ENCODE measurements at places on chromosomes 6 and 20.

DNA sequence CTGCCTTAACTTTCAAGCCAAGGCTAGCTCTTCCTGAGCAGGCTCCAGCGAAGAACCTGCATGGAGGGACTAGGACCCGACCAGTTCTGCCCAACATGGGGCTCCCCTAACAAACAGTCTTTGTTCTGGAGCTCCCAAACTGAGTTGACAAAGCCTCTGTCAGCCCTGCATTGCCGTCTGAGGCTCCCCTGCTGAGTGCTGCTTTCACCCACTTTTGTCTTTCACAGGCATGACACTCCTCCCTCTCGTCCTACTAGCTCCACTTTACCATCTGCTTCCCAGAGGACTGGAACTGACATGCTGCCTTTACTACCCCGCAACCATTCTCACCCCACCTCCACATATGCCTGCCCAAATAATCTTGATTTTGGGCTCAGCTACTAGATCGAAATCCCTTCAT lies 45.1 kb upstream of the B4GALT5 start:
- no peak for DNase-seq

- no peak for DNase-seq
Observed at GRCh38 chr6:68642977-68643376, 7.9 kb downstream of the ADGRB3 start.

DNA sequence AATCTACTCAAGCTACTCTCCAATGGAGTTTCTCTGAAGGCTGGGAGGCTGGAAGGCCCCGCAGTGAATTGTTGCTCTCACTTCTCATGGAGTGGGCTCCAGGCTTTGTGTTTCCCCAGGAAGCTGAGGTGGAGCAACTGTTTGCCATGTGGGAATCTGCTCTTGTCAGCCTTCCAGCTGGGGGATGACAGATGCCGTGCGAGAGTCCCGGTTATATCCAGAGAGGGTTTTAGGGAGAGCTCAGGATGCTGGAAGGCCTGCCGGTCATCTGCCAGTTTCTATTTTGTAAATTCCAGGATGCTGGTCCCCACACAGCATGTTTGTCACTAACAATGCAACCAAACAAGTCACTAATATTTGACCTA lies 98.2 kb upstream of the NAA20 start:
- no peak for DNase-seq

GRCh38 chr6:148166339-148166968 lies 176.2 kb upstream of the SASH1 start:
- no peak for DNase-seq

GRCh38 chr20:47359530-47360296 lies 3.2 kb upstream of the ZMYND8 start:
- no peak for DNase-seq

DNA sequence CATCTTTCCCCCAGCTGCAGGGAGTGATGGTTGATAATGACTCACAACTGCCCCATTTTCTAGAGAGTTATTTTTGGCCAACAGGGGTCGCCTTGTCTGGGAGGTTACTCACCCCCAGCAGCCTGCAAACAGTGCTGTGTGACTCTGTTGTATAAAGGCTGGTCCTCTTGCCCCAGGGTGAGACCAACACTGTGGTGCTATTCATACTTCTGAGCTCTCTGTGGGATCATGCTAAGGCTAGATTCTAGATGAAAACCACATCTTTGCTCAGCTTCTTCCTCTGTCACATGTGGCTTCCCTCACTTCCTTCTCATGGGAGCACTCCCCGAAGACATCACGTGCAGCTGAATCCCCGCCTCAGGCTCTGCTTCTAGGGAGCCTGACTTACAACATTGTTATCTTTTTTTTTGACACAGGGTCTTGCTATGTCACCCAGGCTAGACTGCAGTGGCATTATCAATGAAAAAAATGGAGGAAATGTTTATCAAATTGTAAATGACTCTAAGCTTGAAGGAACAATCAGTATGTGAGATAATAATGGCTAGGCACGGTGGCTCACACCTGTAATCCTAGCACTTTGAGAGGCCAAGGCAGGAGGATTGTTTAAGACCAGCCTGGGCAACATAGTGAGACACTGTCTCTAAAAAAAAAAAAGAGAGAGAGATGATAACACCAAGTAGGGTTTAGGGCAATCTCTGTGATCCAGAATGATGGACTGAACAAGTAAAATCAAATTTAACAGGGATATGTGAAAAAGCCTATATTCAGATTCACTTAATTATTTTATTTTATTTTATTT lies 55.7 kb upstream of the SLC23A2 start:
- no peak for DNase-seq

DNA sequence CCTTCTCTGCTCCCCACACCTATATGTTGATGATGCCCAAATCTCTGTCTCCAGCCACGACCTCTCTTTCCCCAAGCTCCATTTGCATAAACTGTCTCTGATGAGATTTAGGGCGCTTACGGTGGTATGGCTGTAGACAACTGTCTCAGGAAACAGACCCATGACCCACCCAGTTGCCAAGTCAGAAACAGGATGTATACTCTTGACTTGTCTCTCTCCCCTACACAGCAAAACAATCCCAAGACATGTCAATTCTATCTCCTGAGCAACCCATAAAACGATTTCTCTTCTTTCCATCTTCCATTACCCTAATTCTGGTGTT lies 13.9 kb downstream of the GNL1 start:
- no peak for DNase-seq

GRCh38 chr6:135144673-135145062 lies 36.4 kb upstream of the MYB start:
- no peak for DNase-seq

DNA sequence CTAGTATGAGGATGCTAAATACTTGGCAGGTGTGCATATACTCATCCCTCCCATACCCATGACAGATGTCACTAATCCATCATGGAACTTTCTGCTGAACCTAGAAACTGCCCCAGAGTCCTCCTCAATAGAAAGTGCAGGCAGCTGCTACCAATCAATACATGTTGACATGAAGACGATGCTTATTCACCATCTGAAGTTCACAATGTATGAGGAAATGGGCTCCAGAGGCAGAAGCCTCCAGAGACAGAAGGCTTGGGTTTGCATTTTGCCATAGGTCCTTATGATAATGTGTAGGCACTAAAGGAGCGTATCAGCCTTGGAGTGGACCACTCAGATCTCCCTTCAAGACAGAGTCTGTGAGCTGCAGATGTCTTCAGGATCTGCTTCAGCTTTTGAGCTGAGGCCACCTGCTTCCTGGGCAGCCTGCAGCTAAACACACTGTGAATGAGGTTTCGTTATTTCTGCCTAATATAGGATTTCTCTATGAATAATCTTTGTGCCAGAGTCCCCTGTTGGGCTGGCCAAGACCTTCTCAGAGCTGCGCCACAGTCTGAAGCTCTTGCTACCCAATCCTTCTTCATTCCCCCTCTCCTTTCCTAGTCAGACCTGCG lies 7.5 kb upstream of the KIAA1755 start:
- DNase-seq = no peak

GRCh38 chr20:59564171-59564570 lies 40.2 kb upstream of the PHACTR3 start:
- no peak for DNase-seq

GRCh38 chr20:21615617-21616080 lies 89.8 kb upstream of the PAX1 start:
- DNase-seq = no peak

- no peak for DNase-seq
Observed at GRCh38 chr6:144215402-144215931, 65.2 kb downstream of the STX11 start.

GRCh38 chr6:69337311-69337710 lies 459.5 kb downstream of the LMBRD1 start:
- DNase-seq = no peak

GRCh38 chr6:23418095-23418494 lies 707.9 kb upstream of the NRSN1 start:
- no peak for DNase-seq

DNA sequence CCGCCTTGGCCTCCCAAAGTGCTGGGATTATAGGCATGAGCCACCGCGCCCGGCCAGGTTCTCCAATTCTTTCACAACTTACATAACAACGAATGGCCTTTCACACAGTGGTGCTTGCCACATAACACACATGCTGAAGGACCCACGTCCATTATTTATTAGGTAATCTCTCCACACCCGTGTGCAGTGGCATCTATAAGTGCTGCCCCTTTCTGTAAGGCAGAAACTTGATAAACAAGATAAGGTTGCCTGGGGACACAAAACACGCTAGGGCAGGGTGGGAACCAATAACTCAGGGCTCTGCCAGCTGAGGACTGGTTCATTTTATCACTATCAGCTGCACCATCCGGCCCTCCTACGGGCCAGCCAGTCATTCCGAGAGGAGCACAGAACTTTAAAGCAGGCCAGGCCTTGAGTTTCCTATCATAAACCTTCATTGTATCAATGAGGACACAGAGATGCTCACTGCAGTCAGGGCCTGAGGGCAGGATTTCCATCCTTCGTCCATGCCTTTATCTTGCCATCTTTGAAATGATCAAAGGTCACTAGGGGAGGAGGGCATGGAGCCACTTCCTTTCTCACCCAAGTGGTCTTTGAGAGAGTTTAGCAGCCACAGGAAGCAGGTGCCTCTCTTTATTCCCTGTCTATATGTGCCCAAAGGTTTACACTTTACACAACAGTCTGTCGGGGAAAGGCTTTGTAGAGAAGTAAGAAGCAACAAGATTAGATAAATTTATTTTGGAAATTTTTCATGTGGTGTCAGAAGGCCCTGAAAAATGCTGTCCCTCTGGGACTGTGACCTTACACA lies 37.6 kb downstream of the GPLD1 start:
- no peak for DNase-seq

DNA sequence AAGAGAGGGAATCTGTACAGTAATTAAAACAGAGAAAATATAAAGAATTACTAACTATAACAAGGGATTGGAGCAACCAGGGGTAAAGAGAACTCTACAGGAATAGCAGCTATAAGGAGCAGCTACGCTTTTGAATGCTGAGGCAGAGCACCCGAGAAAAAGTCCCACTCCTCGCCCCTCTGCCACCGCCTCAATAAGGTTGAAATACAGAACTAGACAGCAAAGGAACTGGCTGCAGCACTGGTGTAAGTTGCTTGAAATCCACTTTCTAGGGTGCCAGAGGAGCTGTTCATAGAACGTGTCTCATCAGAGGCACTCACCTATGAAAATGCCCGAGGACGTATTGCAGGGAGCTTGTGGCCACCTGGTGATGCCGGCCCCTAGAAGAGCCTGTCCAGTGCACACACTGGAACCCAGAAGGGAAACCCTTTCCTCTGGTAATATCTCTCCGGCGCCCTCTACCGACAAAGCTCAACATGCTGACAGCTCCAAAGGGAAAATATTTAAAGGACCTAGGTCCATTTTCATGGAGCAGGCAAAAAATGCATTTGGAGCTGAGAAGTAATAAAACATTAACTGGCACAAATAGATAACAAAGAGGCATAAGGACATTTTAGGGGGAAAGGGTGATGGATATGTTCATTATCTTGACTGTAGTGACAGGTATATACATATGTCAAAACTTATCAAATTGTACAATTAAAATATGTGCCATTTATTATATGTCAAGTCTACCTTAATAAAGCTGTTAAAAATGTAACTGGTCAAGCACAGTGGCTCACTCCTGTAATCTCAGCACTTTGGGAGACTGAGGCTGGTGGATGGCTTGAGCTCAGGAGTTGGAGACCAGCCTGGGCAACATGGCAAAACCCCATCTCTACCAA lies 137.4 kb upstream of the HDAC2 start:
- peak; percentile 36 for DNase-seq

- no peak for DNase-seq
Observed at GRCh38 chr6:163354761-163355425, 59.6 kb upstream of the QKI start.

- DNase-seq = peak; percentile 35
Observed at GRCh38 chr20:38180781-38181180, 15.7 kb upstream of the TGM2 start.

DNA sequence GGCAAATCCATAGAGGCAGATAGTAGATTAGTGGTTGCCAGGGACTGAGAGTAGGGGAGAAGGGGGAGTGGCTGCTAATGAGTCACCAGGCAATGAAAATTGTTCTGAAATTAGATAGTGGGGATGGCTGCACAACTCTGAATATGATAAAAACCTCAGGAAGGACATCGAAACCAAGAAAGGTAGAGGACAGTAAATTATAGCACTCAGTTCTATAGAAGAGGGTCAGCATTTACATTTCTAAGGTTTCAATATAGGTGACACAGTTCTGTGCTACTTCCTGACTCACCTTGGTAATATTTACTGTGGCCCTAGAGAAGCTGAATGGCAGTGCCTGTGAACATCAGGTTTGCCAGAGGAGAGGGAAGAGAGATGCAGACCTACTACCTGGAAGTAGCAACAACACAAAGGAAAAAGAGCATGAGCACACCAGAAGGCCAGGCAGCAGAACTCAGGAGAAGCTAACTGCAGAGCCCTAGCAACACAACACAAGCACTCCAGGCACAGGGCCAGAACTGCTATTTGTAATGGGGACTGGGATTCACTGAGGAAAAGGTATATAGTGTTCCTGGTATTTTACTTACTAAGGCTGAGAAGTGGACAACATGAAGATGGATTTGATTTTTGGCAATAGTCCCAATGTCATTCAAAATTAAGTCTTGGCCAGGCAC lies 75.9 kb downstream of the PLCG1 start:
- no peak for DNase-seq

GRCh38 chr6:135358251-135358821 lies 139.2 kb downstream of the AHI1 start:
- no peak for DNase-seq

GRCh38 chr20:16707674-16708073 lies 22.2 kb upstream of the SNRPB2 start:
- no peak for DNase-seq

GRCh38 chr20:40948465-40949267 lies 80.0 kb upstream of the TOP1 start:
- no peak for DNase-seq

- no peak for DNase-seq
Observed at GRCh38 chr20:2353231-2353630, 27.5 kb upstream of the TGM6 start.

DNA sequence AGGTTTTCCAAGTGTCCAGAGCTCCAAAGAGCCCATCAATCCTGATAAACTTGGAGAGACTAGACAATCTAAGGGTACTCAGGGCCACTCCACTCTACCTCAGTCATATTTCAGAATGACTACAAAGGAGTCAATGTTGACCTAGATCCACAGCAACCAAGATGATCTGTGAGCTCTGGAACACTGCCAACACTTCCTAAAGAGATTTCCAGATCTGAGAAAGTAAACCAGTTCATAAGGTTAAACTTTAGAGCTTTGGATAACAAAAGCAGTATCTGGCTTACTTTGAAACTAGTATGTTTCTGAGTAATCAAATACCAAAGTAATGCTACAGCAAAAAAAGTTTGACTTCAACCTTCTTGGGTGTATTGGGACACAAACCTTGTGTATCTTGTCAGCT lies 122.7 kb downstream of the BTBD9 start:
- no peak for DNase-seq

GRCh38 chr6:45494416-45495135 lies 116.8 kb upstream of the SUPT3H start:
- no peak for DNase-seq

GRCh38 chr6:166752928-166753721 lies 126.1 kb upstream of the RPS6KA2 start:
- no peak for DNase-seq

GRCh38 chr6:17984812-17985670 lies 2.4 kb downstream of the KIF13A start:
- no peak for DNase-seq

GRCh38 chr6:75613056-75613501 lies 11.4 kb downstream of the SENP6 start:
- DNase-seq = no peak

All from DMS79 (cell line).